ENCODE measurements at places on chromosomes 7 and 10.

GRCh38 chr10:11697718-11698527 is 44.3 kb upstream of the ECHDC3 start:
- peak; percentile 15 for DNase-seq

DNA sequence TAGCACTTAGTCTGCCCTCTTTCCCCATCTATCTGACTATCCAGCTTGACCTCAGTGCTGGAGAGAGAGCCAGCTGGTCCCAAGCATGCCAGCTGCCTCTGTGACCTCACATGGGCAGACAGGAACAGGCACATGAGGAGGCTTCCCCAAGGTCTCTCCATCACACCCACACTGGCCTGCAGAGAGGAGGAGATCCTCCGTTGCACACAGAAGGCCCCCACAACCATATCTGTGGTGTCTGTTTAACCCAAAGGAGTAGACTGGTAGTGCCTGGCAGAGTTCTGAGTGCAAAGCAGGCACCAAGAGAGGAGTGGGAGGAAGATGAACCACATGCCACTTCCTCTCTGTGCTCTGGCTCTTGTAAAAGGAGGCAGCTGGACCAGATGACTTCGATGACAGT is 4.8 kb upstream of the ANK3 start:
- peak; percentile 9 for DNase-seq

GRCh38 chr10:113563306-113564088 is 10.6 kb downstream of the HABP2 start:
- DNase-seq = peak; percentile 75

DNA sequence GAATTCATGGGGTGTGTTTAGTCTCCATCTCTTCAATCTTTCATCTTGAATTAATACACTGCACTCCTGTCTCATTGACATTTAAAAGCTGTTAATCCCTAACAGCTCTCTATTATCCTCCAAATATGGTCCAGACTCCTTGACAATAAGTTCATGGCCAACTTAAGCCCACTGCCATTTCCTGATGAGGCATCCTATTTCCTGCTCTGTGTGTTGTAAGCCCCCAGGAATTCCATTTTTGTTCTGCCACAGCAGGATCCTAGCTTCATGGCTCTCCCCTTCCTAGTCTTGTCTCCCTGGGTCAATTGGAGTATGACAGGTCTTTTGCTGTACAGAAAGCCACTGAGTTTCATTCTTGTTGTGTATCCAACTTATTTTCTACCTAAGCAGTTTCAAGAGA is 218.8 kb downstream of the OTUD1 start:
- no peak for DNase-seq

DNA sequence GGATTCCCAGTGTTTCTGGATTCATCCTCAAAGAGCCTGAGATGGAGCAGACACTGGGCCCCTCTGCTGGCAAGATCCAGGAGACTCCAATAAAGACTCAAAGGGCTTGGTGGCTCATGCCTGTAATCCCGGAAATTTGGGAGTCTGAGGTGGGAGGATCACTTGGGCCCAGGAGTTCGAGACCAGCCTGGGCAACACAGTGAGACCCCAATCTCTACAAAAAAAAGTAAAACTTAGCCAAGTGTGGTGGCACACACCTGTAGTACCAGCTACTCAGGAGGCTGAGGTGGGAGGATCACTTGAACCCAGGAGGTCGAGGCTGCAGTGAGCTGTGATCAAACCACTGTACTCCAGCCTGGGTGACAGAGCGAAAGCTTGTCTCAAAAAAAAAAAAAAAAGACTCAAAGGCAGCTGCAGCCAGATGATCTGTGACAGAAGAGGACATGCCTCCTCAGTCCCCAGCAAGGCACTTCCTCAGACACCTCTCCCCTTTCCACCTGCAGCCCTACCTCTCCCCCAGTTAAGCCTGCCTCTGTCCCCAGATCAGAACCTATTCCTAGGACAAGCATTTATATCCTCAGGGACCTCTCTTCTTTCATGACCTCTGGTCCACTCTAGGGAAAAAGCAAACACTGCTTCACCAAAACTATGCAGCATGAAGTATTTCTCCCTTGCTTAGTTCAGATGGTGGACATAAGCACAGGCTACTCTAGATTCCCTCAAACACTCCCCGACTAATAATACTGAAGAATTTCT is 27.9 kb downstream of the PDLIM1 start:
- no peak for DNase-seq

GRCh38 chr7:154947604-154948003 is 55.3 kb downstream of the PAXIP1 start:
- DNase-seq = no peak

- DNase-seq = no peak
Observed at GRCh38 chr10:22825841-22826240, 102.0 kb upstream of the ARMC3 start.

GRCh38 chr7:36303202-36304098 is 86.2 kb upstream of the ANLN start:
- DNase-seq = no peak

DNA sequence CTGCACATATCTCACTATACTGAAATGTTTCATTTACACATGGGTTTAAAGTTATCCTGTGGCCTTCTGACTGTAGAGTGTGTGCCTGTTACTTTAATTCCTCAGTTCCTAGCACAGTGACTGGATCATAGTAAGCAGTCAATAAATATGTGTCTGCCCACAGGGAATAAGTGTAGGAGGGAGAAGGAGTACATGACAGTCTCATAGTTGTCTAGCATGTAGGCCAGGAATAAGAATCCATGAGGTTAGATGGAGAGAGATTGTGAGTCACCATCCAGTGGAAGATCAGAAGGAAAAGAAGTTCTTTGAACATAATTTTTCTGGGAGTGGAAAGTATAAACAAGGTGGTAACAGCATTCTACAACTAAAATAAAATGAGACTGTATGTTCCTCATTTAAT is 36.6 kb upstream of the SEMA3A start:
- no peak for DNase-seq

DNA sequence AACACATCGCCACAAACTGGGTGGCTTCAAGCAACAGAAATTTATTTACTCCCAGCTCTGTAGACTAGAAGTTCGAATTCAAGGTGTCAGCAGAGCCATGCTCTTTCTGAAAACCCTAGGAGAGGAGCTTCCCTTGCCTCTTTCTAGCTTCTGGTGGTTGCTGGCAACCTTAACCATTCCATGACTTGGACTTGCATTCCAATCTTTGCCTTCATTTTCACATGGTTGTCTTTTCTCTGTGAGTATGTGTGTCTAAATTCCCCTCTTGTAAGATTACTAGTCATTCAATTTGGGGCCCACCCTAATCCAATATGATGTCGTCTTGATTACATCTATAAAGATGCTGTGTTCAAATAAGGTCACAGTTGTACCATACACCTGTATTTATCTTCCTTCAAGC is 65.9 kb upstream of the PRKG1 start:
- no peak for DNase-seq

DNA sequence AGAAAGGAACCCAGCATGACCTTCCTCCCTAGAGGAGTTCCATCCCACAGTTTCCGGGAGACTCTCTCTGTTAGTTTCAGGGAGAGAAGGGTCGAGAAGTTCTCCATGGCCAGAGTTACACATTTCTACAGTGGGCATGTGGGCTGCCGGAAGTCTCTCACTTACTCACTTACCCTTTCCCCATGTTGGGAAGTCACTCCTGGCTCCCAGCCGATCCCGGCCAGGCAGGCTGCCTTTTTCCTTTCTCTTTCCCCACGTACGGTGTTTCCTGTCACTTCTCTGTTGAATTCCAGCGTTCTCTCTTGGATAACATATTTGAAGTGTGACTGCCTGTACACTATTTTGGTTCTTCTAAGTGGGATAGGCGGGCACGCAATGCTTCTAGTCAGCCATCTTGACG is 3.5 kb downstream of the TEX36 start:
- DNase-seq = no peak

DNA sequence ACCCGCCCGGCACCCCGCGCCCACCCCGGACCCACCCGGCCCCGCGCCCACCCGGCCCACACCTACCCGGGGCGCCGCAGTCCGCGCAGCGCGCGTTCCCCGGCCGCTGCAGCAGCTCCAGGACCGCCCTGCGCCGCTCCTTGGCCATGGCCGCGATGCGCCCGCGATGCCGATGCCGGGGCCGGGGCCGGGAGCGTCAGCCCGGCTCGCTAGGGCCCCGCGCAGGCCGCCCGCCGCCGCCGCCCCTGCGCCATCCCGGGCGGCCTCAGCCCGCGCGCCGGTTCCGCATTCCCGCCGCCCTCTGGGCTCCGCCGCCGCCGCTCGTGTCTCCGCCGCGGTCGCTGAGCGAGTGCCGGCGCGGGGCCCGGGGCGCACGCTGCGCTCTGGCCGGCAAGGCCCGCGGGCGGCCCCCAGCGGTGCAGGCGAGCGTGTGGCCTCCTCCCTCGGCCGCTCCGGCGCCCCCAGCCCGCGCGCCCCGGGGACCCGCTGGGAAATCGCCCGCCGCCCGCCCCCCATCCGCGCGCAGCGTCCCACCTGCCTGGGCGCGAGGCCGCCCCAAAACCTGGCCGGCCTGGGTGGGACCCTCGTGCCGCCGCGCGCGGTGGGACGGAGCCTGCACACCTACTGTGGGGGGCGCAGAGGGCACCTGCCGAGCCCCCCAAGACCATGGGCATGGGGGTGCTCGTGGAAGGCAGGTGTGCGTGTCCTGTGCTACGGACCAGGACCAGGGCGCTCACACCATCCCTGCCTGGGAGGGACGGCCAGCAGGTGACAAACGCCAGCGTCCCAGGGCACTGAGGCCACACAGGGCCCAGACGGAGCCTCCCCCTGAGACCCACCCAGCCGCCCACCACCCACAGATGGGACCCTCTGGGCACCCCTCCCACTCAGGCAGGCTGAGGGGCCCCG is at the start of gene ADAP1:
ADAP1 (minus strand) TSS at position 351 of the 909 bp plus-strand sequence; CDS start at position 148, 203 bp downstream.
- DNase-seq = peak; percentile 75

DNA sequence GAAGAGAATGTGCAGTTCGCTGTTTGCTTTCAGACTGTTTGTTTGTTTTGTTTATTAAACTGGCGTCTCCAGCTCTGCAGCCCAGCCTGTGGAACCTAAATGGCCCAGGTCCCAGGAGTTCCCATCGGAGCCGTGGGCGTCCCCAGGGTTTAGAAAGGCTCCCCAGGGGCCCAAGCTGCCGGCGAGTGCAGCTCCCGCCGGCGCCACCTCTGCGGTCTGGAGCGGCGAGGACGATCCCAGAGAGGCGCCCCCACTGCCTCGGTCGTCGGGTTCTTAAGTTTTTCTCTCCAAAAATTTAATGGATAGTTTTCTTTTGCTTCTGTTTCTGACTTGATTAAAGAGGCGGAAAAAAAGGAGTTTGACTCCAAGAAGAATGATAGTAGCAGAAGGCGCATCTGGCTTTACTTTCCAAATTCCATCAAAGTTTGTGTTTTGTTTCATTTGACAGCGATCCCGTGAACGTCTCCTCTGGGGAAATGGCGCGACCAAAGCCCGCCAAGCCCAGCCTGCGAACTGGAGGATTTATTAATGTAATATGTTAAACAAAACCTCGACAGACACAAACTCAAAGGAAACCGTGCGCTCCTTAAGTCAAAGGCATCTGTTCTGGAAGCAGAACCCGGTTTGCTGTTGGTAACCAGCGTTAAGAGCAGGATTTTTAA is 718 bp upstream of the FZD1 start:
- DNase-seq = peak; percentile 1

GRCh38 chr7:108196004-108196403 is 65.8 kb upstream of the LAMB4 start:
- no peak for DNase-seq

GRCh38 chr10:13110908-13111307 is 10.9 kb downstream of the OPTN start:
- no peak for DNase-seq

GRCh38 chr7:26356929-26357798 is 65.5 kb downstream of the SNX10 start:
- DNase-seq = no peak

DNA sequence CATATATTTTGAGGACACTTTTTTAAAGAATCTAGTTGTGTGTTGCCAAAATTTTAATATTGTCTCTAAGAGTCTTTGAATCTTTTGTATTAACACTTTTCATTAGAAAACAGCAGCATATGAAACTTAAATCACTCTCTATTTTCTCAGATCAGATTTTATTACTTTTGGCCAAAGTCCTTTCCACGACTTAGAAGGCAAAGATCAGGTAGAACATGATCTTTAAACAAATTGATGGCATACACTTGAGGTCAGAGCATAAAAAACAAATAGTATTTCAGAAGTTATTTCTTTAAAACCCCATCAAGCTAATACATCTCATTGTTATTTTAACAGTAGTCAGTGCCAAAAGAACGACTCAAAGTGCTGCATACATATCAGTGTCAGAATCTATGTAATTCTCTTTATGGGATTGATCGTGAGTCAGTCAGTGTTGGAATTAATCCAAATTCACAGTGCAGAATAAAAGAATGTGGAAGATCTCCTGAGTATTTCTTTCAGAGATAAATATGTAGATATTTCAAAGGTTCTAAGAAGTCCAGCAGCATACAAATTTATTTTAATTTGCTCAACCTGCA is 9.6 kb upstream of the AGMO start:
- no peak for DNase-seq

DNA sequence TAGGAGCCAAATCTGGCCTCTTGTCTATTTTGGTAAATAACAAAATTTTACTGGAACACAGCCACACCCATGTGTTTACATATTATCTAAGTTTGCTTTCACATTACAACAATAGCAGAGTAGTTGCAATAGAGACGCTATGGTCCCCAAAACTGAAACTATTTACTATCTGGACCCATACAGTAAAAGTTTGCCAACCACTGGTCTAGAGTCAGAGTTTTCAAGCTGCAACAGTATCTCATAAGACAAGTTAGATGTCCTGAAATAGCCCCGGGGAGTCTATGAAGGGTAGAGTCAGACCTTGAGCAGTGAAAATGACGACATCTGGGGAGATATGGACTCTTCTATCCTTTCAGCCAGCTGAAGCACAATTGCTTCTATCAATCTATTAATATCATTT is 74.2 kb downstream of the CTNNA3 start:
- no peak for DNase-seq

GRCh38 chr7:130356121-130356875 is 11.7 kb downstream of the CPA5 start:
- no peak for DNase-seq

- DNase-seq = no peak
Observed at GRCh38 chr10:87700031-87700796, 40.5 kb downstream of the PAPSS2 start.

DNA sequence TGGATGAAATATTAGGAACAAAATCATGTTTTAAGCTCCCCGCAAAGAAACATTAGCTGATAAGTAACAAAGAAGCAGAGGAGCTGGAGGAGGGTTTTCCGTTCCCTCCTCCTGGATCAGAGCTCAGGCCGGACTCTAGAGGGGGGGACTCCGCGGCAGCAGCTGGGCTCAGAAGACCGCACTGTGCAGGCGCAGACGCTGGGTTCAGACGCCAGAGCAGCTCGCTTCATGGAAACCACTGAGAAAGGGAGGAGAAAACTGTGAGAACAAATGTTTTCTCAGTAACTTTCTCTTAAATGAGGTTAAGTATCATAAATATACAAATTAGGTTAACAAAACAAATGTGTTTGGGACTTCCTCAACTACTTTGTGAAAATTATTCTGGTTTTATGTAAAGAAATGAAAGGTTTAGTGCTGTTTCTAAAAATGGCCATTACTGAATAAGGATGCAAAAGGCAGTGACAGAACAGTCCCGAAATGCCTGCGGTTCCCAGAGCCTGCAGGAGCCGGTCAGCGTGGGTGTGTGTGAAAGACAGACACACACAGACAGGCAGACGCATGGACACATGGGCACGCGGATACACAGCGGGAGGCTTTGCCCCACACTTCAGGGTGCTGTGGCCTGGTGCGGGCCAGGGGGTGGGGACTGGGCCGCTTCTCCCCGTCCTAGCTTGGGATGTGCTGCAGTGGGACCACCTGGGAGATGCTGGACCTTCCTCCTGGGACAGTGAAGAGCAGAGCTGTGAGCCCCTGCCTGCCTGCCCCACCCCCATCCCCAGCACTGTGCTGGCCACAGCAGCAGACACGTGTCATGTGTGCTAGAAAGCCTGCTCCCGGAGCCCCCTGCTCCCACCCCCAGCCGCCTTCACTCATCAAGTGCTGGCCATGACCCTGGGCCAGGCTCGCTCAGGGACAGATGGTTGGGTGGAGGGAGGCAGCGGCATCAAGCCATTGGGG is 20.3 kb upstream of the ADGRA1 start:
- DNase-seq = no peak
